H1 (cell line): ENCODE measurements at places on chromosomes 3 and 15. TPM values are rescaled to one million over a fixed set of nuclear protein-coding genes. Genes with fewer than 3 reads are reported as not detected.

DNA sequence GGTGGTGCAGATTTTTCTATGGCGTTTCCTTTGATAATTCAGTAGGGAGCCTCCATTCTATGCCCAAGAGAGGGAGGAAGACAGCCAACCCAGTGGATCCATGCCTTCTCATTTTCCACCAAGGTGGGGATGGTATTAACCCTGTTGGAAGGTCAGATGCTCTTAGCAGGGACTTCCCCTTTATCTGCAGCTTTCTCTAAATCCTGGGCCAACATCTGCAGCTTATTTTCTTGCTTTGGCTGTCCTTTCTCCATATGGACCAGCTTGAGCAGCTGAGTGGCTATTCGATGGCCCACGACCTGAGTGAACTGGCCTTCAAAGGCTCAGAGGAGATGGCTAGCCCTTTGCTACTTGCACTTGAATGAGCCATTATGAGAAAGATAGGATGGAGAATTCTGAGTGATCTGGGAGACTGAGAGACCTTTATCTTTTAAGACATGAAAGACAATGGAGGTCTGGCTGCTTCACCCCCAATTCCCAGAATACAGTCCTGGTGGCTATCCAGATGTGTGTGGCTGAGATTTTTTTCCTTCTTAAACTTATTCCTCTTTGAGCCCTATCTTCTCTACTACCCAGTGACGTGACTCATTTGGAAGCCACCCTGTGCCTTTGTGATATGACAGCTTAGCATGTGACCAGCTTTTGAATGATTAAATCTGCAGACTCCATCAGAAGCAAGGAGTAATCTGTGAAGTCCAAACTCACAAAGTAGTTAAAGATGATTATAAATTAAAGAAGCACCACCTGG, 39.6 kb upstream of the TRAK1 start:
- peaks cover 24% of the 10 kb centered on the region for H3K4me1 ChIP-seq
- no peak for DNase-seq

GRCh38 chr15:99818872-99819271, 85.6 kb upstream of the LYSMD4 start:
- no peaks in the 10 kb centered on the region for H3K4me1 ChIP-seq
- no peak overlapping the region for H3K27ac ChIP-seq
- H3K27me3 ChIP-seq = no peaks in the 10 kb centered on the region
- H3K4me3 ChIP-seq = no peak overlapping the region
- no peaks in the 10 kb centered on the region for H3K36me3 ChIP-seq

DNA sequence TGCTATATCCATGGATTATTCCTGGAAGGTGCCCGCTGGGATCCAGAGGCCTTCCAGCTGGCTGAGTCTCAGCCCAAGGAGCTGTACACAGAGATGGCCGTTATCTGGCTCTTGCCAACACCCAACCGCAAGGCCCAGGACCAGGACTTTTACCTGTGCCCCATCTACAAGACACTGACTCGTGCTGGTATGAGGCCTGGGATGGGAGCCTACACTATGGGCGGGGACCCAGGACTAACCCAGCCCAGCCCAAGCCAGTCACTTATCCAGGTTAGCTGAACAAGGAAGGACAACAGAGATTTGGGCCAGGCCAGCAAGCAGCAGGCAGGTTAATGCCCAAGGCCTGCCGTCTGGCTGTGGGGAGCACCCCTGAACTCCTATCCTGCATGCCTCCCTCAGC, 45.3 kb downstream of the SEMA3G start:
- H3K4me1 ChIP-seq = no peaks in the 10 kb centered on the region
- DNase-seq = no peak
- peaks cover 32% of the 10 kb centered on the region for H3K36me3 ChIP-seq
- no peak overlapping the region for H3K4me3 ChIP-seq
- no peaks in the 10 kb centered on the region for H3K27me3 ChIP-seq

- H3K27ac ChIP-seq = no peak overlapping the region
- no peak overlapping the region for H3K4me3 ChIP-seq
- no peaks in the 10 kb centered on the region for H3K36me3 ChIP-seq
- DNase-seq = no peak
- H3K4me1 ChIP-seq = no peaks in the 10 kb centered on the region
Measured at GRCh38 chr3:22960105-22960984, 242.8 kb upstream of the UBE2E2 start.

DNA sequence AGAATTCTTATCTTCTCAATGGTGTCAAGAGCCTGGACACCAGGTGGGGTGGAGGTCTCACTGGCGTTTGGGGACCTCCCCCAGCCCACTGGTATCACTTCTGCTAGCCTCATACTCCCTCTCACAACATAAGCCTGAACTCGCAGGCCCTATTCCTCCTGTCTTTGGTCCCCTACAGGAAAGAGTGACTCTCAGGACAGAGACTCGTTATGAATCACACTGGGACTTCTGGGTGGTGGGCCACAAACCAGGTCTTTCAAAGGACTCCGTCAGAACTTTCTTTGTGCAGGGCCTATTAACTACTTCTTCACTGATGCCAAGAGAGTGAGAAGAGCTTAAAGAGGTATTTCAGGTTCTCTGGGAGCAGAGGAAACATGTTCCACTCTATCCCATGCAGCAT, 100.4 kb downstream of the WDR76 start:
- no peak for DNase-seq
- H3K36me3 ChIP-seq = no peaks in the 10 kb centered on the region
- peaks cover 26% of the 10 kb centered on the region for H3K4me1 ChIP-seq

- no peaks in the 10 kb centered on the region for H3K27me3 ChIP-seq
- no peaks in the 10 kb centered on the region for H3K36me3 ChIP-seq
- no peak overlapping the region for H3K4me3 ChIP-seq
- no peak for DNase-seq
- H3K4me1 ChIP-seq = peaks cover 5% of the 10 kb centered on the region; the same call in 1 of the 2 replicates
- no peak overlapping the region for H3K27ac ChIP-seq
Measured at GRCh38 chr3:187992609-187993008, 161.3 kb upstream of the LPP start.

GRCh38 chr15:83843471-83843871, 189.5 kb downstream of the ADAMTSL3 start:
- H3K27ac ChIP-seq = no peak overlapping the region
- no peaks in the 10 kb centered on the region for H3K27me3 ChIP-seq
- no peaks in the 10 kb centered on the region for H3K36me3 ChIP-seq
- no peak overlapping the region for H3K4me3 ChIP-seq
- DNase-seq = no peak

- no peak overlapping the region for H3K27ac ChIP-seq
- H3K4me1 ChIP-seq = no peaks in the 10 kb centered on the region; the same call in 1 of the 2 replicates
- DNase-seq = no peak
- H3K27me3 ChIP-seq = no peaks in the 10 kb centered on the region
- H3K4me3 ChIP-seq = no peak overlapping the region
- no peaks in the 10 kb centered on the region for H3K36me3 ChIP-seq
Measured at GRCh38 chr3:125221831-125222230, 9.3 kb upstream of the SLC12A8 start.

- H3K36me3 ChIP-seq = no peaks in the 10 kb centered on the region
- no peaks in the 10 kb centered on the region for H3K27me3 ChIP-seq
- no peaks in the 10 kb centered on the region for H3K4me1 ChIP-seq
- H3K4me3 ChIP-seq = no peak overlapping the region
Measured at GRCh38 chr3:63167113-63167512, 111.0 kb upstream of the SYNPR start.

DNA sequence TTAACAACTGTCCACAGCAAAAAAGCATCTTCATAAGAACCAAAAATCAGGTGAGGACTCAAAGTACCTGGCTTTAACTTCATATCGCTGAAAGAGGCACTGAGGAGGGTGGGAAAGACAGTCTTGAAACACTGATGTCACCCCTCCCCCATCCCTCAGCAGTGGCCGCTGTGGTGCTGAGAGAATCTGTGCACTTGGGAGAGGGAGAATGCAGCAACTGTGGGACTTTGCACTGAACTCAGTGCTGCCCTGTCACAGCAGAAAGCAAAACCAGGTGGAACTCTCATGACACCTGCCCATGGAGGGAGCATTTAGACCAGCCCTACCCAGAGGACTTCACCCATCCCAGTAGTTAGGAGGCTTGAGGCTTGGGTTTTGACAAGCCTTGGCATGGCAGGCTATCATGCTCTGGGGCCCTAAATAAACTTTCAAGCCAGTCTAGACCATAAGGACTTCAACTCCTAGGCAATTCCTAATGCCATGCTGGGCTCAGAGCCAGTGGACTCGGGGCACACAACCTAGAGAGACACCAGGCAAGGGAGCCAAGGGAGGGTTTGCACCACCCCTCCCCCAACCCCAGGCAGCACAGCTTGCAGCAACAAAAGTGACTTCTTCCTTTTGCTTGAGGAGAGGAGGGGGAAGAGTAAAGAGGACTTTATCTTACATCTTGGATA, 6.1 kb upstream of the ZSCAN2 start:
- H3K4me1 ChIP-seq = peaks cover 10% of the 10 kb centered on the region; the same call in 1 of the 2 replicates
- H3K27me3 ChIP-seq = no peaks in the 10 kb centered on the region
- no peak overlapping the region for H3K27ac ChIP-seq
- no peaks in the 10 kb centered on the region for H3K36me3 ChIP-seq

Gene SHC4
- 0.30 and 0.54 TPM in 2 replicates for total RNA-seq
